Putamen (tissue), 1 donor: ENCODE measurements at places on chromosomes 4 and X.

GRCh38 chr4:2168469-2169319 lies 73.2 kb downstream of the HAUS3 start:
- no peak for DNase-seq

GRCh38 chr4:24858026-24858425 lies 54.8 kb downstream of the CCDC149 start:
- peak; percentile 30 for DNase-seq

- no peak for DNase-seq
Measured at GRCh38 chrX:7286168-7286837, 138.3 kb upstream of the PUDP start.

DNA sequence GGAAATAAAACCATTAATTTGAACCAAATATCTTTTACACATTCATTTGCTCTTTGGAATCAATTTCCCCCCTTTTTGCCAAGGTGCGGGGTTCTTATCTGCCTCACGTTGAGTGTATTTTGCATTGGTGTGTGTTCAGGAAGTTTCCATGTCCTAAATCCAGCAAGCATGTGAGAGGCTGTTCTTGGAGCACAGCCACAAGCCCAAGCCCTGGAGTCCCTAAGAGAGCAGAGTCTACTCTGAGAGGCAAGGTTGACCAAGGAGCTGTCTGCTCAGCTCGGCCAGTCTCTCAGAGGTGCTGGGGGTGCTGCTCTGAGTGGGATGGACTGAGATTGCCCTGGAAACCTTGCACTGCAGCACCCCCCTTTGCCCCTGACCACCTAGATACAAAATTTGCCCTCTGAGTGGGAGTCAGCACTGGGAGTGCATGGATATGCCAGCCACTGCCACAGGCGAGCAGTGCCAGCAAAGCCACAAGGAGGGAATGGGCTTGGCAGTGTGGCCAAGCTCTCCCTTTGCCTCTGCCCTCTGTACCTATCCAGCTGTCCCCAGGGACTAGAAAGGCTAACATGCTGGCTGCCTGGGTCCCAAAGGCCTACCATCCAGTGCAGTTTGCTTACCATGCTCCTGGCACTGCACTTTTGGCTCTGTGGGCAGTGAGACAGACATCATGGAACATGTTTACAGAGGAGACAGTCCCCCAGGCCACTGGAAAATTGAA lies 20.5 kb upstream of the FAM193A start:
- no peak for DNase-seq

DNA sequence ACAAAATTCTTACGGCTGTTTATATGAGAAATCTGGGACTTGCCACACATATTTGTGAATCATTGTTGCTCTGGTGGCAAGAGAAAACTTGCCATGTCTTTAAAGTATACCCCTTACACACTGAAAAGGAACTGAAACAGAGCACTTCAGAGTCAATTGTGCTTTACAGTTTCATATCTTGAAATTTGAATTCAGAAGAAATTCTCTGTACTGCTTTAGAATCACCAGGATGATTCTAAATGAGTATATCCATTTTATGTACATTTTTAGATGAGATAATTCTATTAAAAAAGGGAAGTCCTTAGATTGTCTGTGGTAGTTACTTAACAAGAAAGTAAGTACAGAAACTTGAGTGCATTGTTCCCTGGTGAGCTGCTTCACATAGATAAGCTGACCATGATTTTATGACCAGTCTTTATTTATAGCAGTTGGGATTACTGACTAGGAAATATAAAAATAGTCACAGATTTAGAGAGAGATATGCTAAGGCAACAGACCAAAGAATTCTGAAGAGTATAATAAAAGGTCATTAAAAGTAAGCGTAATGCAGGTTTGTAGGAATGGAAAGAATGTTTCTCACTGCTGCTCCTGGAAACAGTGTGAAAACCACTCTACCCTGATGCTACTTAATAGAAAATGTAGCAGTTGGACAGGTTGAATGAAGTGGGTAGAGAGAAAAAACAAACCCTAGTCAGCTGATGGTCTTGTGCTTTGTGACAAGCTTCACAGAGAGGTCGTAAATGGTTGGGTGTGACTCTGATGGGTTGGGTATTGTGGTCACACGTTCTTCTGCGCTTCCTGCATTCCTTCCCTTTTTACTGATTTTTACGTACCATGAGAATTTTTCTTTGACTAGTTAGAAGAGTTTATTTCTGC lies 41.0 kb downstream of the FNIP2 start:
- no peak for DNase-seq

DNA sequence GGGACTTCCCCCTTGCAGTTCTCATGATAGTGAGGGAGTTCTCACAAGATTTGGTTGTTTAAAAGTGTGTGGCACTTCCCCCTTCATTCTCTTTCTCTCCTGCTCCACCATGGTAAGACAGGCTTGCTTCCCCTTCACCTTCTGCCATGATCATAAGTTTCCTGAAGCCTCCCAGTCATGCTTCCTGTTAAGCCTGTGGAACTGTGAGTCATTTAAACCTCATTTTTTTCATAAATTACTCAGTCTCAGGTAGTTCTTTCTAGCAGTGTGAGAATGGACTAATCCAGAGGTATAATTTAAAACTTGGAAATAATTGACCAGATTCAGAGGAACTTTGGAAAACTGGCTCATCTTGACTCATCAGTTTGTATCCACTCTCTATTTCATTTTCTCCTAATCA lies 129.0 kb downstream of the TMEM47 start:
- no peak for DNase-seq

DNA sequence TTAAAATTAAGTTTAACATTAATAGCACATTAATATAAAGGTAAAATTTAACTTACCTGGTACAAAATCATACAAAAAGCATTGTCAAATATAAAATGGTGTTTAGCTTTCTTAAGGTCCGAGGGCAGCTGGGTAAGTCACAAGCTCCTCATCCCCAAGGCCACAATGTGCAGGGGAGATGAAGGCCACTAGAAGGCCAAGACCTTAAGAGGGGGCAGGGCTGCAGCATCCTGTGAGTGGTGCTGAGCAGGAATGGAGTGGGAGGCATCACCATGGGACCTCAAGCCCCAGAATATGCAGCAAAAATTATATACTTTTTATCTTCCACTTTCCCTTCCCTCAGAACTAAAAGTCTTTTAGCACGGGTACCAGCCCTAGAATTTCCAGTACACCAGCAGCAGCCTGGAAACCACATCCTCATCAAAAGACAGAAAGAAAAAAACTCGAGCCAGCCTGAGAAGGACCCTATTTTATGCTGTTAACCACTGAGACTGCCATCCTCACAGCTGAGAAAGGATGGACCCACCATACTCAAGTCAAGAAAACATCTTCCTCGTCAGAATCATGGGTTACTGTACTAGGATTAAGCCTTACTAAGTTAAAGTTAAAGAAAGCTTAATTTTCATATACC lies 13.0 kb upstream of the RHOXF2 start:
- no peak for DNase-seq

- no peak for DNase-seq
Measured at GRCh38 chr4:101252721-101253120, 94.6 kb downstream of the PPP3CA start.

DNA sequence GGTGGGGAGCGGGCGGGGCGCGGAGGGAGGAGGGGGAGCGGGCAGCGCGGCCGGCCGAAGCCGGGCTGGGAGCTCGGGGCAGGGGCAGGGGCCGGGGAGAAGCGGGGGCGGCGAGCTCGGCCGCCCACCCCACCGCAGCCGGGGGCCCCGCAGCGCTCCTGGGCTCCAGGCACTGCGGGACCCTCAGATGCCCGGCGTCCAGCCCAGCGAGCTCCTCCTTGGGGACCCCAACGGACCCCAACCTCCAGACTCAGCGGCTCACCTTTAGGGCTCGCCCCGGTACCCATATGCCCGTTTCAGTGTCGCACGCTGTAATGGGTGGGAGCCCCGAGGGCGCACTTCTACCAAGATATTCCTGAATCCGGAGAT lies 357 bp upstream of the ADGRG2 start:
- DNase-seq: no peak

- DNase-seq: no peak
Measured at GRCh38 chrX:1914606-1915365, 299.9 kb downstream of the ASMT start.

GRCh38 chrX:53595266-53595810 lies 91.2 kb downstream of the HUWE1 start:
- DNase-seq: no peak

- no peak for DNase-seq
Measured at GRCh38 chrX:28787206-28787605, 200.0 kb downstream of the IL1RAPL1 start.

DNA sequence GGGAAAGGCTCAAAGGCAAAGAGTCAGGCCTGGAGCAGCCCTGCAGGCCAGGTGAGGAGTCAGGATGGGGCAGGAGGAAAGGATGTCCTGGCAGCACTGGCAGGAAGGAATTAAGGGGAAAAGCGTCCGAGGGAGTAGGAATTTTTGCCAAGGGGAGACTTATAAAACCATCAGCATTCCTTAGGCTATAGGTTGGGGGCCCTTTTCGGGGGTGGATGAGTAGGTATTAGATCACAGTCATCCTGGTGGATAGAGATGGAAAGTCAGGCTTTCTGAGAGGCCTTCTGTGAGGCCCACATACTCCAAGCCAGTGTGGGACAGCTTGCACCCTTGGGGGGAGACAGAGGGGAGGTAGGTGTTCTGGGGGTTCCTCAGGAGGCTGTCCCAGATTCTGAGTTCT lies 12.3 kb downstream of the STARD8 start:
- no peak for DNase-seq

DNA sequence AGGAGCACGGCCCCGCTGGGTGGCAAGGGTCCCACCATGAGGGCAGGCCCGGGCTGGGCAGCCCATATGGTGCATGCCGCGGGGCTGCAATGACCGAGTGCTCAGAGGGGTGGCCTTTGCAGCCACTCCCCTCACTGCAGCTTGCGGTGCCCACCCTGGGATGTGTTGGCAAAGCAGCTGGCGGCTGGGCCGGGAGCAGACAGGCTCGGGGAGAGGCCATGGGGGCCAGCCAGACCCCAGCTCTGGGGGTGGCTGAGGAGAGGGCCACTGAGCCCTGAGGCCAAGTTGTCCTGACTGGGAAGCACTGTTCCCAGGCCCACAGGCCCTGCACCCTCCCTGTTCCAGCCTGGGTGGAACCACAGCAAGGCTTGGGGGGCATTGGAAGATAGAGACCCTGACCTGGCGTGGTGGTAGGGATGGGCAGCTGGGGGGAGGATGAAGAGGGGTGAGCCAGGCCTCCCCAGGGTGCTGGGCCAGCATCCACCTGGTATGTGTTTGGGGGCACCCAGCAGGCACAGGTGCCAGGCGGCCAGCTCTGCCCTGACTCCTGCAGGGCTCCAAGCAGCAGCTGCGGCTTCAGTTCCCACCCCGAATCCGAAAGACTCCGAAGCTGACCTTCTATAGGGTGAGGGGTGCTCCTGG lies 18.4 kb upstream of the RNF4 start:
- DNase-seq: no peak

- DNase-seq: no peak
Measured at GRCh38 chrX:25226151-25226550, 210.4 kb upstream of the ARX start.

- no peak for DNase-seq
Measured at GRCh38 chr4:100493756-100494155, 24.1 kb downstream of the EMCN start.

- no peak for DNase-seq
Measured at GRCh38 chr4:181147416-181147951, 1095.7 kb upstream of the TENM3 start.

DNA sequence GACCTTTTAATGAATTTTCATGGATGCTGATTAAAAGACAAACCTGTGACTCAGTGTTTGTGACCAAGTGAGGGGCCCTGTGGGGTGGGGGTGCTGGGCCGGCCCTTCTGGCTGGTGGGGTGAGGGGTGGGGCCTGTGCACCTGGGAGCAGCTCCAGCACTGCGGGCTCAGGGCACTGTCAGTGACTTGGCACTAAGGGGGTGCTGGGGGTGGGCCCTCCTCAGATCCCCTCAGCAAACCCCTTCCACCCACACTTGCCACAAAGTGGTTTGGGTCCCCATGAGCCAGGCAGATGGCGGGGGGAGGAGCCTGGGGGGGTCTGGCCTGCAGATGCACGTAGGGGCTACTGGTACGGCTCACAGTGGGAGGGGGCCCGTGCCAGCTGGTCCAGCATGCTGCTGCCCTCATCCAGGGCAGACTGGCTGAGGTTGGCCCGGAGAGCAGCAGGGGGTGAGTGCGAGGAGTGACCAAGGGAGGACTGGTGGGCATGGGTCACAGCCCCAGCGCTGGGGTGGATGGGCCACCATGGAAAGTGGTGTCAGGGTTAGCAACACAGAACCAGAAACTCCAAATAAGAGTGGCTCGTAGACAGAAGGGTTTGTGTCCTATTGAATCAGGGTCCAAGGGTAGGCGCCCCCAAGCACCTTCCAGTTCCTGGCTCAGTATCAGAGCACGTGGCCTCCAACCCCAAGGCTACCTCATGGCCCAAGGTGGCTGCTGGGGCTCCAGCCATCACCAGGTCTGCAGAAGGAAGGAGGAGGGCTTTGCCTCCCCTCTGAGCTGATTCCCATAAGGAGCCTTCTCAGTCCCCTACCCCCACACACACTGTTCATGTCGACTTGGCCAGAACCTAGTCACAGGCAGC lies 10.1 kb downstream of the NKX1-1 start:
- DNase-seq: no peak

DNA sequence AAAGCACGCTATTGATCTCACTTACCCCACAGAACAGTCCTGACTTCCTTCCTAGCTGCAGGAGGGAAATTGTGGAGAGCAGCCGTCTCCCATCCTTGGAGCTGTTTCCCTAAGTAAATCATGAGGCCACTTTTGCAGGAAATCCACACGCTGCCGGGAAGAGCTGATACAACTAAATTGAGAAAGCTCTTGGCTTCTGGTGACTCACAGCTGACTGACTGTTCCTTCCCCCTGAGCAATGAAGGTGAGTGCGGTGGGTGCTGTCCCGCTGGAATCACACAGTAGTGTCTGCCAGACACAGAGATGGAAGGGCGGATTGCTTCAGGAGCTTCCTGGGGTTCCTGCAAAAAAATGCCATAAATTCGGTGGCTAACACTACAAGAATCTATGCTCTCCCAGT lies 268.9 kb downstream of the ASMT start:
- DNase-seq: no peak

DNA sequence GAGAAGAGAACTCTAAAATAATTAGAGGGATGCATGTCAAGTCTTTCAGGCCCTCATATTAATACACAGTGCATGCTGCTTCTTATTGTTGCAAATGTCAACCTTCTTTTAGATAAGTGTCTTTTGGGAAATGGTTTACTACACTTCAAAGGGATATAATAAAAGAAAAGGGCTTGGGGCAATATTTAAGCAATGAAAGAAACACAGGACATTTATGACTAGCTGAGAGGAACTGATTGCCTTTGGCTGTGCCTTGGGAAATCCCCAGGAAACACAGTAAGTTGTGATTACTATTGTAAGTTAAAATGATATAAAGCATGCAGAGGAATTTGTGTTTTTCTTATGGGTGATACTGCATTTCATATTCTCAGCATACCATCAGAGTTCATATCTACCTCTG lies 1036.2 kb upstream of the GRID2 start:
- no peak for DNase-seq

- DNase-seq: no peak
Measured at GRCh38 chr4:14023036-14023435, 395.5 kb upstream of the BOD1L1 start.

- DNase-seq: no peak
Measured at GRCh38 chrX:45164995-45165394, 35.7 kb downstream of the DIPK2B start.

DNA sequence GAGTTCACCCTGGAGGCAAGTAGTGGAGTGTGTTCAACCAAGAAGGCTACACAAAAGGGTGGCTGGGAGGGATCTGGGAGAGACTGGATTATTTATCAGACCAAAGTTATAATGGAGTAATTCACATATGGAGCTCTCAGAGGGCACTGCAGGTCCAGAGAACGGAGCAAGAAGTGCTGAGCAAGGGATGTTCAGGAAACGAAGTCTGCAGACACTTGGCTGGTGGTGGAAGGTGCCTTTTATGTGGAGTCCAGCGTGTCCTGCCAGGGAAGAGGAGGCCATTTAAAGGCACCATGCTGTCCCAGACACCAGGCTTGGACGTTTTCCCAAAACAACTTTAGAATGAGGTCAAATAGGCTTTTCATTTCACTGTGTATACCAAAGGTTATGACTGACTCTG lies 130.1 kb downstream of the CEP135 start:
- DNase-seq: peak; percentile 14
